ENCODE measurements at places on chromosomes 7 and 10. TPM values are rescaled to one million over a fixed set of nuclear protein-coding genes. Genes with fewer than 3 reads are reported as not detected.

- peak; percentile 34 for DNase-seq
These were observed at the start of gene TMEM26 for GRCh38 chr10:61452655-61453641. Gene TMEM26 (minus strand): TSS chr10:61453381. CDS start chr10:61453081, 300 bp downstream.

DNA sequence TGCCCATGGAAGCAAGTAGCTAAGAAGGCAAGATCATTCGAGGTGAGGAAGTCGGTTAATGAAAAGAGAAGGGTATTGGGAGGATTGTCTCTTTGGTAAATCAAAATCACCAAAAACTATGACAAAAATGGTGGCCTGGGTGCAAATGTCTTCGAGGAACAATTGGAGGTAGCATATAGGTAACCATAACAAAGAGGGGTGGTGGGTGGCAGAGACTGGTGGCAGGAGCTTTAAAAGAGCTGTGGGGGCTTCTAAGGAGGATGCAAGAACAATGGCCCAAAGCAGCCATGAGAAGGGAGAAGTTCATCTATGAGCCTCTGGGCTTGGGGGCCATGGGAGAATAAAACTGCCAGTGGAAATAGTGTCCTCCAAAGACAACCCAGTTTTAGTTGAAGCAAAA is 172.2 kb upstream of the PDE1C start:
- no peak for DNase-seq

- DNase-seq: no peak
These were observed 209.6 kb upstream of the VWC2 start for GRCh38 chr7:49563693-49564378.

DNA sequence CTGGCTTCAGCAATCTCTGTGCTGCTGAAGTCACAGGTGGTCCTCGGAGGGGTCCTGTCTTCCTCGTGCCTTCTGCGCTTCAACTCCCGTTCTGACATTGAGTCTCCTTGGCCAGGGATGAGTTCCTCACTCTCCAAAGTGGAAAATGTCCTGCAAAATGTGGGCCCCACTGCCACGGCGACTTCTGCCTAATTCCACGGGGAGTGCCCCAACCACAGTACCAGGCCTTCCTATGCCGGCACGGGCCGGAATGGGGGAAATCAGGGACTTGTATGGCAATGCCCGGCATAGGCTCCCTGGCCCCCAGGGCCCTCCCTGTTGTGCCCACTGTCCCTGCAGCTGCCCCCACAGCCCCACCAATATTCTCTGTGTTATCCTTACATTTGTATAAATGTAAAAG is 420.5 kb downstream of the TCERG1L start:
- no peak for DNase-seq

- DNase-seq: no peak
These were observed 704.9 kb upstream of the LRRN3 start for GRCh38 chr7:110386006-110386405.

DNA sequence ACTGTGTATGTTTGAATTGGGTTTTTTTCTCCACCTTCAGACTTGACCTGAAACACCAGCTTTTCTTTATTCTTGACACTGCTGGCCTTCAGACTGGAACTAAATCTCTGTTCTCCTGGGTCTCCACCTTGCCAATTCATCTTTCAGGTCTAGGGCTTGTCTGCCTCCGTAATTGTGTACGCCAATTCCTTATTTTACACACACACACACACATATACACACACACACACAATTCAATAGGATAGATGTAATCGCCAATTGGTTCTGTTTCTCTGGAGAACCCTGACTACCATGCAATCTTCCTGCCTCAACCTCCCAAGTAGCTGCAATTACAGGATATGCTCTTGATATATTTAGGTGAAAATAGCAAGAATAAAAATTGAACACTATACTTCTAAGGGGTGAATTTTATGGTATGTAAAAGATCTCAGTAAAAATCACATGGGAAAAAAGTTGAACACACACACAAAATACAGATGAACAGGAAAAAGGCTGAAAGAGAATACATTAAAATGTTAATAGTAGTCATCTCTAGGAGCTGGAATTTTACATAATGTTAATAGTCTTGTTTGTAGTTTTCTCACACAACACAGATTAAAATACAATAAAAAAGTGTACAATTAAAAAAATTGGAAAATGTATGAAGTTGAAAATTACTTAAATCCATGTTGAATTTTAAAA is 6.6 kb upstream of the VCL start:
- DNase-seq: no peak

GRCh38 chr7:20539201-20539600 is 76.3 kb upstream of the ABCB5 start:
- no peak for DNase-seq

DNA sequence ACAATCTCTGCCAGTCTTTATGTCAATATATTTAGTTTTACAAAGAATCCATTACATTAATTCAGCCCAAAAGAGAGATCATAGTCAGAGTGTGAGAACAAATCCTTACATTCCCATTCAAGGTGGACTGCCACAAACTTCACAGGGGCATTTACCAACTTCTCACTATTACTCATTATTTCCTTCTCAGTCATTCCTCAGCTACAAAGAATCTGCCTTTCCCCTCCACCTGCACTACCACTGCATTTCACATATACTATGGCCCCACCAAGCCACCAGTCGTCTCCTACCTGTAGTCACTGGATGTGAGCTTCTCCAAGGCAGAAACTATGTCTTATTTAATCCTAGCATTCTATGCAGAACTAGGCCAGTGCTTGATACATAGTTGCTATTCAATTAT is 94.3 kb downstream of the USP6NL start:
- no peak for DNase-seq

DNA sequence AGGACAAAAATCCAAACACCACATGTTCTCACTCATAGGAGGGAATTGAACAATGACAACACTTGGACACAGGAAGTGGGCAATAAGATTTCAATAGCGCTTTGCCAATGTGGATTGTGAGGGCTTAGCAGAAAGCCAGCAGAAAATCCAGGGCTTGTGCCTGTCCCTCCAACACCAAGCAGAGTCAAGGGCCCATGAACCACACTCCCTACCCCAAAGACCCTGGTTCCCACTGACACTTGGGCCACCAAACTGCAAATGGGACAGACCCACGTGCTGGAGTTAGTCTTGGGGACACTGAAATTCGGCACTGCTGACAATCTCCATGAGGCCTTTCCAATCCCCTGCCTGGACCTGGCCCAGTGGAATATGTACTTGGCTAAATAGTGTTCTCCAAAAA is 67.0 kb downstream of the GRID1 start:
- no peak for DNase-seq

DNA sequence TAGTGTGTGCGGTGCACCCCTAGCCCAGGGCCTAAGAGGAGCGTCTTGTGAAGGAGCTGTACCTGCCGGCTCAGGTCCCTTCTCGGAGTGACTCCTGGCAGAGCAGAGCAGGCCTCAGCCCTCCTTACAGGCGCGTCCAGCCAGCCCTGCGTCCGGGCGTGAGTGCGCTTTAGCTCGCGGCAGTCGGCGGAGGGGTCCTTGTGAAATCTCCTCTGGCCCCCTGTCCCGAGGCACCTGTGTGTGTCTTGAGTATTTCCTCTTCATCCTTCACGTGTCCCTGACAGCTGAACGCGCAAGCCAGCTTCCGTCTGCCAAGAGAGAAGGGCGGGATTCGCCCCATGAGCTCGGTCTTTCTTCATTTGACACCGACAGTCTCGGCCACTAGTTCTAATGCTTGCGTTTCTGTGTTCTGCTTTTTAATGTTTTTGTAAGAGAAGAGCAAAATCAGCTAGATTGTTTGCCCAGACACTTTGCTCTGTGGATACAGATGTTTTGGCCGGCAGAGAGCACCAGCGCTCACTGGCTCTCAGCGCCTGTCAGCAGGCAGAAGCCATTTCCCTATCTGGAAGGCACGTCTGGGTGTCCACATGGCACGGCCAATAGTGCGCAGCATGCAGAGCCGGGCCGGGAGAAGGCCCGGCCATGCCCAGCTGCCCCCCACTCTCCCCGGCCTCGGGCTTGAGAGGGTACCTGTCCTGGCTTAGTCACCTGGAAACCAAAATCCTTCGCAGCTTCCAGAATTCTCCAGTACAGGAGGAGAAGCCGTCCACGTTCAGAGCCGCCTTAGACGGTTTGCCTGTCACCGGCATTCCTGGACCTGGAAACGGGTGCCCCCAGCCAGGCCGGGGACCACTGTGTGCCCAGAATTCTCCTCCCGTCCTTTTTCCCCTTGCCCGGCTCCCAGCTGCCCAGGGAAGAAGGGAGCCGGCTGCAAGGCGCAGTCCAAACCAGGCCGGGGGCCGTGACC is 7.0 kb downstream of the GET4 start:
- no peak for DNase-seq

The UPK3B gene
- total RNA-seq: 3.3 TPM

The PTPRE gene
- 25.1 TPM for total RNA-seq

The PNLIPRP2 gene
- total RNA-seq: 1.2 TPM

The CYP26C1 gene
- total RNA-seq: 0.06 TPM
